ENCODE measurements at places on chromosomes 16 and 17.

- no peak for DNase-seq
Measured at GRCh38 chr17:58233543-58233942, 4.8 kb upstream of the LPO start.

DNA sequence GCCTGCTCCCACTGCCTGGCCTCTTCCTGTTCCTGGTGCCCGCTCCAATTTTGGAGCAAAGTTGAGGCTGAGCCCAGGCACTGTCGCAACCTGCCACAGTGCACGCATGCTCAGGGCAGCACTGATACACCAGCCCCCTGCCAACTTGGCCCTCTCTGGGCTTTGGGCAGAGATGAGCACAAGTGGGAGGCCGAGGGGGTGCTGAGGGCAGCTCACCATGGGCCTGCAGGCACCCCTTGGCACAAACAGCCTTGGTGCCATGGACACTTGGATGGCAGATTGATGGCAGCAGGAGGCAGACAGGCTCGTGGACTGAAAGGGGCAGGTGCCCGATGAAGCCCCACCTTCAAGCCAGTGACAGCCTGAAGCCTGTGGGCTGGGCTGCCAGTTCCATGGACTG, 42.9 kb downstream of the PIGL start:
- no peak for DNase-seq

GRCh38 chr17:42199416-42200011, 5.2 kb upstream of the GHDC start:
- DNase-seq, result no peak

- DNase-seq, result peak; percentile 79
Measured at GRCh38 chr17:29157310-29157709, 22.9 kb downstream of the MYO18A start.

DNA sequence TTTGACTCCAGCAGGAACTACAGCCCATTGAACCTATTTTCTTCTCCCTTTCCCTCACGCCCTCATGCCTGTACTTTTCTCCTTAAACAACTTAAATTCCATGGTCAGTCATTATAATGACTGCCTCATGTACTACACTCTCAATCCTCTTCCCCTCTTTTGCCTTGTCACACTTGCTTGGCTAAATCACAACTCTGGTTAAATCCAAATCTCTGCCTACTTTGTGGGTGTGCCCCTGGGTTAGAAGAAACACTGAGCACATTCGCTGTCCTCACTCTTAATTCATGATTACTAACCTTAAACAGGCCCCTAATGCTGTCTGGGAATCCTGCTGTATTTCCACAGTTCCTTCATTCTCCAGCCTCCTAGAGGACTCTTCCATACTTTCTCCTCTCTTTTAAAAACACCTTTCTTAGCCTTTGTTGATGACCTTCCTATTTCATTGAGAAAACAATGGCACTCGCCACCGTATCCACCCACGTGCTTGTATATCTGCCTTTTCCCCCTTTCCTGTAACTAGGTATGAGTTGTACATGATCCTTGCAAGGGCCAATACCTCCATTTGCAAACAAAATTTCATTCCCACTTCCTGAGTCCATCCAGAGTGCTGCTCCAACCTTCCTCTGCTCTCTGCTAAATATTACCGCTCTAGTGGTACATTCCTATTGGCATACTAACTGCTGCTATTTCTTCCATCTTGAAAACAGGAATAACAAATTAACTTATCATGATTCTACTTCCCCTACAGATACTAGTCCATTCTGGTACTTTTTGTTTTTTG, 28.9 kb downstream of the ZNRF1 start:
- no peak for DNase-seq

GRCh38 chr17:31877911-31878702, 19.1 kb upstream of the COPRS start:
- DNase-seq, result no peak

DNA sequence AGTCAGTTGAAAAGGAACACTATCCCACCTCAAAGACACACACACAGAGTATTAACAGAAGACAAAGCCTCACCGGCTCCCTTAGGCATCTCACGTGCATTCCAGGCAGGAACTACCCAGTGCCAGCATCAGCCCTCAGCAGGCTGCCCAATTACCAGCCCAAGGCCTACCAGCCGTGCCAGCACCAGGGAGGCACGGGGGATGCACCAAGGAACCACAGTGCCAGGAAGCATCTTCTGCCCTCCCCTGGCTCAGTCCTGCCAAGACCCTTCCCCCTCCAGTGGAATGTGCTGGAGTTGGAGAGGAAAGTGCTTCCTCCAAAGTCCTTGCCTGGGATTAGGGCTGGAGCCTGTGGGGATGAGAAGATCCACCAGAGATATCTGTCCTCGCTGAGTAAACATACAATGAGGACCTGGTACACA, 11.0 kb upstream of the KRT19 start:
- no peak for DNase-seq

DNA sequence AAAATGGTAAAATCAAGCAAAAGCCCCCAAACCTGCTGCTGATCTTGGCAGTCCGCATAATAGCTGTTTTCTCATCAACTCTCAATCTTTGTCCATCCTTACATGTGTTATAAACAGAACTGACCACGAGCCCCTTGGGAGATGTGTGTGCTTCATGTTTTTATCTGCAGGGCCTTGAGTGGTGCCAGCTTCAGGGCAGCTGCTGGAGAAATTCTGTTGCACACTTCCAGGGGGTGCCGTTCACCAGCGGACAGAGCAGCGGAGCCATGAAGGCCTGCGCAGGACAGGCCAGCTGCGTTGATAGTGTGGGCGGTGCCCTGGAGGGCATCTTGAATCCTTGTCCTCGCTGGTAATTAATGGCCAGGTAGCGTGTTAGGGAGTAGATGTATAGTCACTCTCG, 20.1 kb downstream of the MPRIP start:
- DNase-seq, result no peak

DNA sequence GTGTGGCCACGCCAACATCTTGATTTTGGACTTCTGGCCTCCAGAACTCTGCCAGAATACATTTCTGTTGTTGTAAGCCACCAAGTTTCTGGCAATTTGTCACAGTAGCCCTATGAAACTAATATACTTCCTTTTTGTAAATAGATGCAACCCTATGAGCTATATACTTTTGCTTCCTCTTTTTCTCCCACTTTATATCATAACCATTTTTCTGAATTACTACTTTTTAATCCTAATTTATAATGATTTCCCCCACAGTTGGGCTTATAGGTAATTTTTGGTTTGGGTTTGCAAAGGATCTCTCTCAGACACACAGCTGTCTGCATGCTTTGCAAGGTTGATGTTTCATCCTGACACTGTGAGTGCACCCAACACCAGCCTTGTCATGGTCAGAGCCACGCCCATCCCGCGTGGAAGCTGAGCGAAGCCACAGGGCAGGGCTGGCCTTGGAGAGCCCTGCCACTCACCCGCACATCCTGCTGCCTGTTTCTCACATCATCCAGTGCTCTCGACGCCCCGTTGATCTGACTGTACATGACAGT, 5.8 kb downstream of the TRIM25 start:
- DNase-seq, result no peak

DNA sequence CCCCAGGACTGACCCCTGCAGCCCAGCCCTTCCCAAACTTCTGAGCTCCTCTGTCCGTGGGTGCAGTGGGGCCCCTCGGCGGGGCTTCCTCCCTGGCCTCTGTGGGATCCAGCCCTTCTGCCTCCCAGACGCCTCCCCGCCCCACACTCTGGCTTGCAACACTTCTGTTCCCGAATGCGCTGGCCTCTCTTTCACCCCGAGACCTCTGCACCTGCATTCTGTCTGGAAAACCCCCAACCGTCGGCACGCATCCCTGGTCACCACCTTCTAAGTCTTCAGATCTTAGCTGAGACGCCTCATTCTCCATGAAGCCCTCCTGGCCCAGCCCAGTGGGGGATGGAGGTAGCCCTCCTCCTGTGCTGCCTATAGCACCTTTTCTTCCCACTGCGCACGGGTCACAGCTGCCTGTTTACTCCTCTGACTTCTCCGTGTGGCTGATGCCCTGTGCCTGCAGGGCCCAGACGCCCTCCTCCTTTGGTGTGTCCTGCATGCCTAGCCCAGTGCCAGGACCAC, 26.4 kb downstream of the TMEM235 start:
- no peak for DNase-seq

- DNase-seq, result no peak
Measured at GRCh38 chr16:84453061-84453752, 51.3 kb downstream of the MEAK7 start.

- peak; percentile 47 for DNase-seq
Measured at GRCh38 chr17:17859909-17860765, 23.4 kb upstream of the SREBF1 start.

DNA sequence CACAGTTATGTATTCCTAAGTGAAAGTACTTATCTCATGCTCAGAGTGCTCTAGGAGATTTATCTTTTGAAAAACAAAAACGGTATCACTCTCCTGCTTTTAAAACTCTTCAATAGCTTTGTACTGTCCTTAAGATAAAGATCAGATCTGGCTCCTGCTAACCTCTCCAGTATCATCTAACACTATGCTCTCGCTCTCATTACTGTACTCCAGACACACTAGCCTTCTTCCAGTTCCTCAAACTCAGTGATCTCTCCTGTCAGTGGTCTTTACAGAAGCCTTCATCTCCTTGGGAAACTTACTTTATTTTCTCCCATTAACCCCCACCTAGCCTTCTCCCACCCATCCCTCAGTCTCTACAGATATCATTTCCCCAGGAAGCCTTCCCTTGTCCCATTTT, 10.1 kb downstream of the ULK2 start:
- DNase-seq, result no peak

GRCh38 chr16:87956365-87957231, 5.4 kb downstream of the BANP start:
- DNase-seq, result peak; percentile 37

DNA sequence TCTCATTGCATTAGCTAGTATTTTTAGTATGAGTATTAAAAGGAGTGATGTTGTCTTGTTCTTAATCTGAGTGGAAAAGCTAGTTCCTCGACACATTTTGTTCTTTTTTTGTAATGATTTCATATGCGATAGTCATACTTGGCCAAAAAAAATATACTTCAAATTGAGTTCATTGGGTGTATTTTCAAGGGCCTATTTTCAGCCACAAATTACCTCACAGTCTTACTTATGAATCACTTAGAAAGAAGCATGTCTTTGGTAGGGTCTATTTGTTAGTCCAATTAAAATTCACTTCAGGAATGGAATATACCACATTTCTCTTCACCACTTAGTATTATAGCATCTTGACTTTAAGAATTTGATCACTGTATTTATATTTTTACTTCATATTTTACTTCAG, 337.2 kb downstream of the CDH11 start:
- DNase-seq, result no peak

GRCh38 chr16:8855051-8855786, 13.6 kb downstream of the CARHSP1 start:
- DNase-seq, result no peak

GRCh38 chr17:44061446-44061845, 5.0 kb downstream of the LSM12 start:
- no peak for DNase-seq

- no peak for DNase-seq
Measured at GRCh38 chr17:40980117-40980516, 4.0 kb downstream of the KRT40 start.

DNA sequence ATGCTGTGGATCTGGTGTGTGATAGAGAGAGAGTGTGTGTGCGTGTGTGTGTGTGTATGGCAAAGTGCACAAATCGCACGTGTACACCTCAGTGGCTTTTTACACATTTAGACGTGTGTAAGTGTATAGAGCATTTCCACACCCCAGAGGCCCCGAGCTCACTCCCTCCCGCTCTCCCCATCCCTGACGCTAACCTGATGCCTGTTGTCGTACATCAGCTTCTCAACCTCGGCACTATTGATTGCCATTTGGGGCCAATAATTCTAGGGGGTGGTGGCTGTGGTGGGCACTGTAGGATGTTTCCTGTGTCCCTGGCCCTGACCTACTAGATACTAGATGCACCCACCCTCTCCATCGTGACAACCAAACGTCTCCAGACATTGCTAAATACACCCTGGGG, 30.4 kb upstream of the CRISPLD2 start:
- no peak for DNase-seq

DNA sequence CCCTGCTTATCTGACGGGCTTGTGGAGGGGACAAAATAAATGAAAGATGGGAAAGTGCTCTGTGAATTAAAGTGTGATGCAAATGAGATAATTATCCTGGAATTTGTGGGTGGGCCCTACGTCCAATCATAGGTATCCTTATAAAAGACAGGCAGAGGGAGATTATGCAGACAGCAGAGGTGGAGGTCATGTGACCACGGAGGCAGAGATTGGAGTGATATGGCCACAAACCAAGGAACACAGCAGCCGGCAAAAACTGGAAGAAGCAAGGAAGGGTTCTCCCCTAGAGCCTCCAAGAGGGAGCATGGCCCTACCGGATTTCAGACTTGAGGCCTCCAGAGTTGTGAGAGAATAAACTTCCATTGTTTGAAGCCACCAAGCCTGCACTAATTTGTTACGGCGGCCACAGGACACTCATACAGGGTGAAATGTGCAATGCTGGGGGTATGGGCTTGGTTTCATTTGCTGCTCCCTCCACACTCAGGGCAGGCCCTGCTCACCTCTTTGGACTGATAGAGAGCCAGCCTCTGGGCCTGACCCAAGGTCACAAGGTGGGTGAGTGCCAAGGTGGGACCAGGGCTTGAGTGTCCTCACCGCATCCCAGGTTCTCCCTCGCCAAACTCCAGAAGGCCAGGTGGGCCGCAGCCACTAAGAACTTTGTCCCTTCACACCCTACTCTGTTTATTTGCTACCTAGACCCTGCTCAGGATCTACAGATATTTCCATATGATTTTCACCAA, 149.6 kb upstream of the TNRC6C start:
- DNase-seq, result no peak

- no peak for DNase-seq
Measured at GRCh38 chr16:67437513-67437912, 6.6 kb downstream of the HSD11B2 start.

DNA sequence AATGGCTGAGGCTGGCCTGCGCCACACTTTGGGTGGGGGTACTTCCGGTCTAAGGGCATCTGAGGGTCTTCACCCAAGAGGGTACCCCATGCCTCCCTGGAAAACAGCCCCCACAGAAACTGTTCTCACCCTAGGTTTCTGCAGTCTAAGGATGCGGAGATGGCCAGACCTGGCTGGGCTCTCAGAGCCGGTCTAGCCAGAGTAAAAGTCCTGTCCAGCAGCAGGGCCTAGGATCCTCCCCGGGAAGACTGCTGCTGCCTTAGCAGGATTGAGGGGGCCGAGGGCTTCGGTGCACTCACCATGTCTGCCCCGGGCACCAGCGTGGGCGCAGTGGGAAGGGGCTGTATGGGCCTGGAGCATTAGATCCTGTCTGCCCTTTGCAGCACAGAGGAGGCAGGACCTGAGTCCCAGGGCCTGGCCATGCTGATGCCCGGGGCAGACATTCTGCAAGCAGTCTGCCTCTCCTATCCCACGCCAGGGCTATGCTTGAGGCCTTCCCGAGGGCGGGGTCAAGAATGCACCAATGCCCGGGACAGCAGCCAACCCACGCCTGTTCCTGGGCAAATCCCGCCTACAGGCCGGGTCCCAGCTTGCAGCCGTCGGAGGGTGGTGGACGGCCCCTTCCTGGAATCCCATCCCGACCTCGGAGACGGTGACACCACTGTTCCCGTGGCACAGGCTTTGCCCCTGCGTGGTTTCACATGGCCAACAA, 54.7 kb downstream of the CBFA2T3 start:
- peak; percentile 21 for DNase-seq

- no peak for DNase-seq
Measured at GRCh38 chr16:20829536-20829935, 23.2 kb downstream of the REXO5 start.
